ENCODE measurements at places on chromosomes 3 and 15.

GRCh38 chr15:31452595-31453557, 126.2 kb downstream of the KLF13 start:
- no peak for DNase-seq

- no peak for DNase-seq
These were observed 40.5 kb downstream of the ANO10 start for GRCh38 chr3:43581343-43581742.

GRCh38 chr3:144028798-144029411, 57.3 kb downstream of the DIPK2A start:
- no peak for DNase-seq

- DNase-seq, result no peak
These were observed 226.5 kb upstream of the TOPAZ1 start for GRCh38 chr3:44015170-44015569.

GRCh38 chr3:188064831-188065493, 89.0 kb upstream of the LPP start:
- no peak for DNase-seq

DNA sequence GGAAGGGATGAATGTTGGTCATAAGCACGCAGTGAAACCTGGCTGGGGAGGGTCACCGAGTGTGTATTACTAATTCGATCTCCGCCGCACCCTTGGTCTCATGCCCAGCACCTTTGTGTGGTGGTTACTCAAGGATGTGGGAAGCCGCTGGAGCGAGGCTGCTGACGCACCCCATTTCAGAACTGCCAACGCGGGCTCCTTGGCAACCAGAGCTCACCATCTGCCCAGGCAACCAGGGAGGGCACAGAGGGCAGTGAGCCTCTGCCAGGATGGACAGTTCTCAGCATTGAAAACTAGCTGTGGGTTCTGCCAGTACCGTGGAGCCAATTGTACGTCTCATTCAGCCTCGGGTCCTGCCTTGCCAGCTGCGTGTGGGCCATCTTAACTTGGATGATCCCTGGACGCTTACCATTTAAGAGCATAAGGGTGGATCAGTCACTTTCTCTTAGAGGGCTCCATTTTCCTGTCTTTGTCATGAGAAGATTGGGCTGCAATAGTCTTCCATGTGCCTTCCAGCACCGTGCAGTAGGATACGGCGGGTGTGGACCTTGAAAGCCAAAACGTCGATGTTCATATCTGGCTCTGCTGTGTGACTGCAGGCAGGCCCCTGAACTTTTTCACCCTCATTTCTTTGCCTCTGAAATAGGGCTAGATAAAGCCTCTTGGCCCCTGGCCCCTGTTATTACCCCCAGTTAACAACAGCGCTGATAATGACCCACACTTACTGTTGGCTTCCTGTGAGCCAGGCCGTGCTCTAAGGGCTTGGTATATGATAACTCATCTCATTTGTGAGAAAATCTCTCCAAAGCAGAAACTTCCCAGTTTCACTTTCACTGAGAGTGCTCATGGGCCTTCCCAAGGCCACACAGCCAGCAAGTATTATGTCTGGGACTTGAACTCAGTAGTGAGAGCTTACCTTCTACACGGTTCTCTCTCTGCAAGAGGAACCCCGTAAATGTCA, 238.8 kb downstream of the OPA1 start:
- no peak for DNase-seq

DNA sequence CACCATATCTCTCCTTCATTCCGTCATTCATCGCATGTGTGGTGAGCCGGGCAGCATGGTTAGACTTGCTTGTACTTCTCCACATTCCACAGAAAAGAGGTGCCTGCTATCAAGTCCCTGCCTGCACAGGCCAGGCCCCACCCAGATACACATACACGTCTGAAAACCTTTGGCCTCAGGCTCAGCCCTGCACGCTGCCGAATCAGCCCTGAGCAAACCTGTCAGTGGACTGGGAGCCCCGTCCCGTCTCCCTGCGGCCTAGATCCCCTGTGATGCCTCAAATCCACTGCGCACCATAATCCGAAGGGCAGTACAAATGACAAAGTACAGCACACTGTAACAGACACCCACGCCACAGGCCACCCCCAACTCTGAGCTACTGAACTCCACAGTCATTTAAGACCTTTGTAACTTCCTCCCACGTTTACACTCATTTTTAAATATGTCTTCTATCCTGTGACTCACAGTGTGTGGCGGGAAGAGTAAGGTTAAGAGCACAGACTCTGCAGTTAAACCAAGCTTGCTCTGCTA, 67.1 kb downstream of the MB21D2 start:
- DNase-seq, result no peak

GRCh38 chr3:13642597-13642996, 93.7 kb downstream of the FBLN2 start:
- DNase-seq, result no peak

DNA sequence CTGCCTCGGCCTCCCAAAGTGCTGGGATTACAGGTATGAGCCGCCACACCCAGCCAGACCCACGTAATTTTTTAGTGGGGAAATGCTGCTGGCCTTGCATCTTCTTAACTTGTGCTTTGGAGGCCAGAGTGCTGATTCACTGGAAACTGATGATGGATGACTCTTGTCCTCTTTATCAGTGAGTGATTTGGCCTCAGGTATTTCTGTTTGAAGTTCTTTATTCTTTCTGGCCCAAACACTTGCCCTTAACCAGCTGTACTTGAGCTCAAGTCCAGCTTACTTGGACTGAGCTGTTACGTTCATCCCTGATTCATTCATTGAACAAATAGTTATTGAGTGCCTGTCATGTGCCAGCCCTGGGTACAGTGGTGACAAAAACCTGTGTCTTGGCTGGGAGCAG, 4.2 kb downstream of the PTPN23 start:
- no peak for DNase-seq

DNA sequence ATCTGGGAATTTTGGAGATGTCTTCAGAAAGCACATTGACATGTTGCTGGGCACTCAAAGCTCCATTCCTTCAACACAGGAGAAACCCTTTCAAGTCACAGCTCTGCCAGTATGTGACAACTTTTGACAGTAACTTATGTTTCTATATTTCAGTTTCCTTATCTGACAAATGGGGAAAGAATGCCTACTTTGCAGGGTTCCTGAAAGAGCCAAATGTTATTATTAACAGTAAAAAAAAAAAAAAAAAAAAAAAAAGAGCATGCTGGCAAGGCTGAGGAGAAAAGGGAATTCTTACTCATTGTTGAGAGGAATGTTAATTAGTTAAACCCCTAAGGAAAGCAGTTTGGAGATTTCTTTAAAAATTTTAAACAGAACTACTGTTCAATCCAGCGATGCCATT, 272.5 kb upstream of the TGFBR2 start:
- no peak for DNase-seq

GRCh38 chr15:77851086-77851485, 218.4 kb upstream of the LINGO1 start:
- DNase-seq, result no peak

- DNase-seq, result no peak
These were observed 12.1 kb downstream of the PLXND1 start for GRCh38 chr3:129594409-129594808.

DNA sequence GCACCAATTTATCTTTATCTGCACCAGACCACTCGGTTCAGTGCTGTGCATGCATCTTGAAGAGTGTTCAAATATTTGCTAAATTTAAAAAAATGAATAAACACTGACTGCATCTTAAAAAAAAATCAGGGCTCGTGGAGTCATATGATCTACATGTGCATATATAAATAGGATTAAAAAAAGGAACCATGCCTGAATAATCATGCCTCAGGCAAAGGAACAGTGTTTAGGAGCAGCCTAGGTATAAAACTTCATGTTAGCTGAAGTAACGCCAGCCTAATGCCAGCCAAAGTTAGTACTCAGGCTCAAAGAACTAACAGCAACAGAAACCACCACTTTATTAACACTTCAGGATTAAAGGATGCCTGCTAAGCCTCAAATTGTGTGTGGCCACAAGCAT, 9.5 kb downstream of the ABCC5 start:
- DNase-seq, result no peak

- no peak for DNase-seq
These were observed 38.6 kb upstream of the TTC14 start for GRCh38 chr3:180563406-180563805.

GRCh38 chr15:96504371-96504770, 173.9 kb downstream of the NR2F2 start:
- no peak for DNase-seq

DNA sequence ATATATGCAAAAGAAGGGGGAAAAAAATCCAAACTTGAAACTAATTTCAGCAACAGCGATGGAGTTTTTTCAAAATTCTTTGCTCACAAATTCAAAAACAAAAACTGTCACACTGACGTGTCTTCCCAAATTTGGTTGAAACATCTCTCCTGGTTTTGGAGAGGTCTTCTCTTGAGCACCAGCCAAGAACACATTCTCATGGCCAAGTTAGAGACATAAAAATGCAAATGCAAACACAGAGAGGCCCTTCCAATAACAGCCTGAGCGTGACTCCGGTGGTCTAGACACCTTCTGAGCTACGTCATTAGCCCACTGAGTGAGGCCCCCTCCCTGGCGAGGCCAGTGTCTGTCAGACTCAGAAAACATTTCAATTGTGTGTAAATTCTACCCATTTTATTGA, 436.0 kb upstream of the PROK2 start:
- no peak for DNase-seq

DNA sequence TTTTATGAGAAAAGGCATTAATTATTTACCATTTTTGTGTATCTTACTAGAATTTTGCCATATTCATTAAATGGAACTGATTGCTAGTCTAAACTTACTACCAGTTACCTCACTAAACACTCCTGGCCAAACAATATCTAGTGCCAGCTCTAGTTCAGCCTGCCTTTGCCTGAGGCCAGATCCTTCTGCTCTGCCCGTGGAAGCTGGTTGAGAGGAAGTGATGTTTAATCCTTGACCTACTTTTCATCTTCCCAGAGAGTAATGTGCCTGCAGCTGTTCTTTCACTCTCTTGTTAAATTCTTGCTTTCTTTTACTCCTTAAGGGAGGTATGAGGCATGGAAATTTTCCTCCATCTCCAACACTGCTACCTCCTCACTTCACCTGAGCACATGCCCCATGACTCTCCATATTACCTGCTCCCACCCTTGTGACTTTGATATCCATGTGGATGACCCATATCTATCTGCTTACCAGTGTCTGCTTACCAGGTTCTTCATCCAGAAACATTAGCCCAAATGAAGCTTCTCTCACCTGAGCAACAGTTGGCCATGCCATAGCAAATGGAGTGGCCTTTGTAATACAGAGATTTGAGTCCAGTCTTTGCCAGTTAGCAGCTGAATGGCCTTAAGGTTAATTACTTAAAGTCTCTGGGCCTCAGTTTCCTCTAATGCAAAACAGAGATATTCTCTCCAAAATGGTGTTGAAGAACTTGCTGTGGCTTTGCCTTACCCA, 53.4 kb downstream of the UBE2E1 start:
- no peak for DNase-seq

- DNase-seq, result no peak
These were observed 87.9 kb upstream of the CCDC54 start for GRCh38 chr3:107289354-107289753.

DNA sequence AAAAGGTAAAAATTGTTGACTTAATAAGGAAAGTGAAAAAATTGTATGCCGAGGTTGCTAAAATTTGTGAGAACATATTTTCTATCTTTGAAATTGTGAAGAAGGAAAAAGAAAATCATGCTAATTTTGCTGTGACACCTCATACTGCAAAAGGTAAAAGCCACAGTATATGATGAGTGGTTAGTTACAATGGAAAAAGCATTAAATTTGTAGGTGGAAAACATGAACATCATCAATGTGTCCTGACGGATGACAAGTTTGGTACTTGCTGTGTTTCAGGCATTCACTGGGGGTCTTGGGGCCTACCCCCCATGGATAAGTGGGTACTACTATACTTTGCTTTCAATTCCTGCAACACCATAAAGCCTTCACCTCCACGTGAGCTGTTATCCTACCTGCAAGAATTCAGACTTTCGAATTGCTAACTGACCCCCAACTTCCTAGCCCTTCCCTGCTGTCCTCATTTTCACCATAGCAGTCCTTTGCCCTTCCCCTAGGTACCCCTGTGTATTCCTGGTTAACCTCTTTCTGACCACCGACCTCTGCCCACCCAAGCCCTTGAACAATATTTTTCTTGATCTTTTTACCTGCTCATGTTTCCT, 62.4 kb downstream of the RAB7A start:
- DNase-seq, result no peak

GRCh38 chr3:87076946-87077345, 86.0 kb upstream of the VGLL3 start:
- no peak for DNase-seq

GRCh38 chr3:45009868-45010267, 16.2 kb upstream of the CLEC3B start:
- DNase-seq, result no peak

- DNase-seq, result no peak
These were observed 294.7 kb downstream of the OXSM start for GRCh38 chr3:26084629-26085028.

DNA sequence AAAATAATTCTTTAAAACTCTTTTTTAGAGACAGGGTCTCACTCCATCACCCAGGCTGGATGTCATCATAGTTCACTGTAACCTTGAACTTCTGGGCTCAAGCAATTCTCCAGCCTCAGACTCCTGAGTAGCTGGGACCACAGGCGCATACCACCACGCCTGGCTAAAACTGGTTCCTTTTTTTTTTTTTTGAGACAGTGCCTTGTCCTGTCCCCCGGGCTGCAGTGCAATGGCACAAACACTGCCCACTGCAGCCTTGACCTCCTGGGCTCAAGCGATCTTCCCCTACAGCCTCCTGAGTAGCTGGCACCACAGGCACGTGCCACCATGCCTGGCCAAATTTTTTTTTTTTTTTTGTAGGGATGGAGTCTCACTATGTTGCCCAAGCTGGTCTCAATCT, 23.7 kb upstream of the FURIN start:
- DNase-seq, result no peak

DNA sequence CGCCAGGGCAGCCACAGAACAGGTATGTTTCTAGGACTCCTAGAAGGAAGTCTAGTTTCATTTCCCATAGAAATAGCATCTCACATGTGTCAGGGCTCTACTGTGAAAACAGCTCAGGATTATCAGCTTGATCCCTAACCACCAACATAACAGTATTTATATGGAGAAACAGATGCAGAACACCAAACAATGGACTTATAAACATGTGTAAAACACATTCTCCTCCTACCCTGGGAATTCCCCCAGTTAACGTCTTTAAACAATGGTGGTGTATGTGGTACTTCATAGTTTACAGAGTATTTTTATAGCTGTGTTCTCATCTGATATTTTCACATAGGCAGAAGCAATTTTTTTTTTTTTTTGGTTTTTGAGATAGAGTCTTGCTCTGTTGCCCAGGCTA, 9.7 kb downstream of the TNFSF10 start:
- DNase-seq, result no peak

DNA sequence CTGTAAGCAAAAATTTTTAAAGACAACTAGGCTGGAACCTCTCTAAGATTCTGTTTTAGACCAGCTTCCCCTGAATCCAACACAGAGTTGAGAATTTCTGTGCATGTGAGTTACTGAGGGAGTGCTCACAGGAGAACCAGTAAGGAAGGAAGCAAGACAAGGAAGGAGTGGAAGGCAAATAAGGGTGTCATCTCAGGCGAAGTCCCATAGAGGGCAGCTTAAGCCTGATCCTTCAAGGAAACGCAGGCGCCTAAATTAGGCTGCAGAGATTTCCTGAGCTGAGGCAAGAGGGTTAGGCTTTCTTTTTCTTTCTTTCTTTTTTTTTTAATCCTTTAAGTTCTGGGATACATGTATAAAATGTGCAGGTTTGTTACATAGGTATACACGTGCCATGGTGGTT, 36.2 kb upstream of the COL6A6 start:
- DNase-seq, result no peak

All from NCI-H1930 (cell line).